Osteoblast (primary cell): ENCODE measurements at places on chromosomes 6 and 20. TPM values are rescaled to one million over a fixed set of nuclear protein-coding genes. Genes with fewer than 3 reads are reported as not detected.

- DNase-seq = no peak
- no peaks in the 10 kb centered on the region for H3K36me3 ChIP-seq
- no peak overlapping the region for H3K4me3 ChIP-seq
- peaks cover 9% of the 10 kb centered on the region for H3K4me1 ChIP-seq
- H3K27ac ChIP-seq = no peak overlapping the region
These were observed 35.4 kb downstream of the AKAP12 start for GRCh38 chr6:151275121-151275520.

Gene ZNF512B
- total RNA-seq = 12.1 and 14.5 TPM in 2 replicates

Gene APOM
- total RNA-seq = 1.1 and 1.2 TPM in 2 replicates

- DNase-seq = no peak
- no peak overlapping the region for H3K4me3 ChIP-seq
- no peak overlapping the region for H3K27ac ChIP-seq
- H3K4me1 ChIP-seq = no peaks in the 10 kb centered on the region
These were observed 792.4 kb downstream of the QKI start for GRCh38 chr6:164206807-164207423.

- no peaks in the 10 kb centered on the region for H3K27me3 ChIP-seq
- no peaks in the 10 kb centered on the region for H3K36me3 ChIP-seq
- no peak overlapping the region for H3K4me3 ChIP-seq
- H3K27ac ChIP-seq = no peak overlapping the region
- no peaks in the 10 kb centered on the region for H3K4me1 ChIP-seq
These were observed 359.5 kb upstream of the SPTLC3 start for GRCh38 chr20:12649234-12649633.

DNA sequence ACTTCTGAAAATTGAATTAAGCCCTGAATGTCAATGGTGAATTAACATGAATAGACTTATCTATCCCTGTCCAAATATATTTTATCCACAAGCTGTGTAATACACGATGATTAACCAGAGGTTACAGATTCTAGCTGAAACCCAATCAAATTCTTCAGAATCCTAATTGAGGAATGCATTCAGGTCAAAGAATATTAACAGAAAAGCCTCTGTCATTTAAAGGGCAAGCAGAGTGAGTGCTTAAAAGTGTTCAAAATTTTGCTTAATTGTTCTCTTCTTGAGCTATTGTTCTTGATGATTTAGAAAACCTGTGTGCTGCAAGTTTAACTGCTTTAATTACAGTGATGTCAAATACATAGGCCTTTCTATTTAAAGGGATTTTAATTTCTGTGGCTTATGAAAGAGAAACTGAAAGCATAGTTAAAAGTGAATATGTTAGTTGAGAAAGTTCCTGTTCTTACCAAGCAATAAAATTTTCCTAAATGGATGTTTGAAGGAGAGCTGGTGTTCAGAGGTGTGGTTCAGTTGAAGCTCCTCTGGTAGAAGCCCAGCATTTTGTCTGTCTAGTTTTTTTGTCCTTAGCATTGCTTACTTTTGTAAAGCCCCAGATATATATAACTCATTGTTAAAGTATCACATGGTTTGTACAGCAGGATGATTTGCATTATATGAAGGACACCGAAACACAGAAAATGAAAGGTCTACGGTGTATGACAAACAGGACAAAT lies 466.3 kb upstream of the PLCB4 start:
- peak; percentile 73 for DNase-seq
- H3K27ac ChIP-seq = peak overlapping the region; percentile 37
- H3K4me1 ChIP-seq = peaks cover 2% of the 10 kb centered on the region
- H3K27me3 ChIP-seq = no peaks in the 10 kb centered on the region
- H3K36me3 ChIP-seq = no peaks in the 10 kb centered on the region
- peak overlapping the region; percentile 53 for H3K4me3 ChIP-seq

GRCh38 chr6:11848852-11849731 lies 70.5 kb upstream of the ADTRP start:
- H3K27ac ChIP-seq = no peak overlapping the region
- no peaks in the 10 kb centered on the region for H3K36me3 ChIP-seq
- H3K4me3 ChIP-seq = no peak overlapping the region
- peaks cover 19% of the 10 kb centered on the region for H3K4me1 ChIP-seq

Gene KHDC3L
- not detected in 2 replicates for total RNA-seq

Gene PXDC1
- total RNA-seq = 144 and 161 TPM in 2 replicates

DNA sequence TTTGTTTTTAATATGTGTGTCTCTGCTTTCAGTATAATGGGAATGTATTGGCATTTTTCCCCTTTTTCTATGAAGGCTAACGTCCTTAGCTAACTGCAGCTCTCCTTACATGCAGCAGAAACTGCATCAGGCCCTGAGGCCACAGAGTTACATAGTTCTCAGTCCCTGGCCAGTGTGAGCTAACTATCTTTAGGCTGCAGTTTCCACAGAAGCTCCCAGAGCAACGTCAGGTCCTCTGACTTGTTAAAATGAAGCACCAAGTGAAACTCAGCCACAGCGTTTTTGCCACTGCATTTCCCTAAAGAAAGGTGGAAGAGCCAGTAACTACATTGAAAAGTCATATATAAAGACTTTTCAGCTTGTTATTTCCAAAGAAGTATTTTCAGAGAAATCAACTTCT lies 244.7 kb downstream of the CBLN4 start:
- no peak overlapping the region for H3K4me3 ChIP-seq
- no peaks in the 10 kb centered on the region for H3K27me3 ChIP-seq
- H3K27ac ChIP-seq = no peak overlapping the region
- no peaks in the 10 kb centered on the region for H3K4me1 ChIP-seq
- no peak for DNase-seq

GRCh38 chr6:56807326-56807988 lies 147.4 kb upstream of the BEND6 start:
- H3K27me3 ChIP-seq = no peaks in the 10 kb centered on the region
- H3K4me1 ChIP-seq = peaks cover 70% of the 10 kb centered on the region
- no peak for DNase-seq
- H3K27ac ChIP-seq = peak overlapping the region; percentile 88
- H3K4me3 ChIP-seq = no peak overlapping the region

Gene HLA-DQA1
- total RNA-seq = 0.29 TPM in 1 of 2 replicates, not detected in the other

GRCh38 chr6:20924911-20925543 lies 390.8 kb downstream of the CDKAL1 start:
- H3K27me3 ChIP-seq = no peaks in the 10 kb centered on the region
- no peak for DNase-seq
- no peak overlapping the region for H3K4me3 ChIP-seq
- peaks cover 9% of the 10 kb centered on the region for H3K4me1 ChIP-seq
- H3K36me3 ChIP-seq = no peaks in the 10 kb centered on the region
- H3K27ac ChIP-seq = no peak overlapping the region
